ENCODE measurements at places on chromosomes 11 and 22. TPM values are rescaled to one million over a fixed set of nuclear protein-coding genes. Genes with fewer than 3 reads are reported as not detected.

GRCh38 chr11:86930957-86931547 is 24.1 kb downstream of the FZD4 start:
- no peak overlapping the region for H3K4me3 ChIP-seq
- peaks cover 4% of the 10 kb centered on the region for H3K36me3 ChIP-seq
- peaks cover 7% of the 10 kb centered on the region for H3K4me1 ChIP-seq
- no peak for DNase-seq
- peak overlapping the region; percentile 2 for H3K27ac ChIP-seq

- H3K4me1 ChIP-seq = no peaks in the 10 kb centered on the region
- H3K27me3 ChIP-seq = no peaks in the 10 kb centered on the region
- no peak overlapping the region for H3K27ac ChIP-seq
- H3K36me3 ChIP-seq = peaks cover 10% of the 10 kb centered on the region
- no peak overlapping the region for H3K4me3 ChIP-seq
Observed at GRCh38 chr11:121032546-121032945, 8.6 kb downstream of the TBCEL start.

GRCh38 chr22:45602824-45603595 is 68.6 kb upstream of the ATXN10 start:
- peak overlapping the region; percentile 28 for H3K4me3 ChIP-seq
- no peaks in the 10 kb centered on the region for H3K36me3 ChIP-seq
- peaks cover 22% of the 10 kb centered on the region for H3K4me1 ChIP-seq
- H3K27me3 ChIP-seq = no peaks in the 10 kb centered on the region

The OR6A2 gene
- polyA plus RNA-seq = not detected
